Fibroblast of the conjunctiva (primary cell): ENCODE measurements at places on chromosomes 5 and 9.
A peak's percentile ranks its signal among the peaks of the same experiment; 100 is the strongest.

DNA sequence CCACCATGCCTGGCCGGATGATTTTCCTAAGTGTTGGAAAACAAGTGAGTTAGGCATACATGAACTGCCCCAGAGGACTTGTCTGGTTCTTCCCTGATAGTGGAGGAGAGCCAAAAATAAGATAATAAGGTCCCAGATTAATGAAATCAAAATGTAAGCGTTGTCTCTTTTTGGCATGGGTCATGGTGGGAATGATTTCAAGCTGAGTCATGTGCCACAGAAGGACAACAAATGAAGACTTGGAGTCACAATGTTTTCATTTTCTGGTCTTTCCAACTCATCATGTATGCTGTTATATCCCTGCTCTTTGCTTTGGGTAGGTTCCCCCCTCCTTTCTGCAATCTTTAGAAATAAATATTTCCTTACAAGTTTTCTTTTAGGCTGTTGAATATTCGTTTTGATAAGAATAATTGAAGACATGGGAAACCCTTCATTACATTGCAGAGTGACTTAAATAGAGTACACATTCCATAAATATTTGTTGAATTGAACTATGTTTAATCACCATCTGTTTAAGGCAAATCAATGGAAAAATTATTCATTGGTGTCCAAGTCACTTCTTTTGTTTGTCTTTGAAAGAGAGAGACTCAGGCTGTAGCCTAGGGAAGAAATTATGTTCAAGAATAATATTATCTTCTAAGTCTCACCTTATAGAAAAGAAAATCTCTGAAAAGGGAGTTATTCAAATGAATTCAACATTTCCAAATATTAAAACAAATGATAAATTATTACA is 196.3 kb downstream of the CSNK1G3 start:
- peak; percentile 89 for DNase-seq

- no peak for DNase-seq
Measured at GRCh38 chr5:105475401-105475800, 1912.8 kb upstream of the NUDT12 start.

DNA sequence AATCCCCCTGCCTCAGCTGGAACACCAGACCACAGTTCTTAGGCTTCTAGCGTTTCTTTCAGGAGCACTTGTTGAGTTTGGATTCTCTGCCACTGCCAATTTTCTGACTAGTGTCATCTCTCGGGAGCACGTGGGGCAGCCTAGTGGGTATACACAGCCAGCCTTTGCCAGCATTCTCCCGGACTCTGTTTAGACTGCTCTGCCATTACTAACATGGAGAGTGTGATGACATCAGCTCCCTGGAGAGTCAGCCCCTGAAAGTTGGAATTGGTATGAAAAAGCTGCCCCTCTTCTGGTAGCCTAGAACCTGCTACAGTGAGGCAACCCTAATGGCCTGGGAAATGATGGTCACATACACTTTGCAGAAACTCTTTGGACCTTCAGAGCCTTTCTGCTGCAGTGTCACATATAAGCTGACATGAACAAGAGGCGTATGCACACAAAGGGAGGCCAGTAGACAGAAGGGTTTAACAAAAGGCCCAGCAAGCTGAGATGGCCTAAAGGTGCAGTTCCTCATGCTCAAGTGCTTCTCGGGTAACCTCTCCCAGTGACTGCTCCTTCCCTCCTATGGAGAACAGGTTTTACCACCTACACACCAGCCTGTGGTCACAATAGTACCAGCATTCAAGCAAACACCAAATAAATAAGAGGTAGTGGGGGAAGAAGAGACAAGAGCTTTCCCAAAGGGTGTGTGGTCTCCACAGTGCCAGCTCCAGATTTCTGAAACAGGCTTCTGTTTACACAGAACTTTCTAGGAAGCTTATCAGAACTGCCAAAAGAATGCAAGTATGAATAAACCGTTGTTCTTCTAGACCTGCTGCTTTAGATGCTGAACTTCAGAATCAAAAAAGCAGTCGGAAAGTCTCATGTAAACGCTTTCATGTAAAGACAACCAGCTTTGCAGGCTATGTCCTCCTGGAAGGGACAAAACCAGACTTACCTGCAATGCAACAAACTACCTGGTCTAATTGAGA is 16.5 kb downstream of the SPACA9 start:
- DNase-seq: no peak

DNA sequence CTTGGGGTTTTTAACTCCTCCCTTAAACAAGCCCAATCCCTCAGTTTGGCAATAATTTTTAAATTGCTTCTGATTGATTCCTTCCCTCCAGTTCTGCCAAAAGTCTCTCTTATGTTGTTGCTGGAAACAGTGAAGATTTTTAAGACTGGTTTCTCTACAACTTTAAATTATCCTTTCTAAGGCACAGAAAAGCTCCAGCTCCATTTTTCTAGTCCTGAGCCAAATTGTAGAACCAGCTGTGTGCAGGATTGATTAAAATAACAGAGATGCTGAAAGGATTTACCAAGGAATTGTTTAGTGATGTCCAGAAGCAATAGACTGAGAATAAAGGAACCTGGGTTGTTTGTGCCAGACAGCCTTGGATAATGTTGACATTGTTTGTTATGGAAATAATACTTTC is 111.3 kb downstream of the NUDT12 start:
- no peak for DNase-seq
